Stimulated activated CD8-positive, alpha-beta memory T cell treated with anti-CD3 and anti-CD28 coated beads, Interleukin-2, amount 100 ng/mL, for 48 hours (primary cell): ENCODE measurements at places on chromosomes 13 and 19.

- no peak for DNase-seq
Observed at GRCh38 chr13:45623516-45624090, 8.1 kb upstream of the ERICH6B start.

GRCh38 chr13:75787249-75787928 lies 151.3 kb downstream of the LMO7 start:
- no peak for DNase-seq

DNA sequence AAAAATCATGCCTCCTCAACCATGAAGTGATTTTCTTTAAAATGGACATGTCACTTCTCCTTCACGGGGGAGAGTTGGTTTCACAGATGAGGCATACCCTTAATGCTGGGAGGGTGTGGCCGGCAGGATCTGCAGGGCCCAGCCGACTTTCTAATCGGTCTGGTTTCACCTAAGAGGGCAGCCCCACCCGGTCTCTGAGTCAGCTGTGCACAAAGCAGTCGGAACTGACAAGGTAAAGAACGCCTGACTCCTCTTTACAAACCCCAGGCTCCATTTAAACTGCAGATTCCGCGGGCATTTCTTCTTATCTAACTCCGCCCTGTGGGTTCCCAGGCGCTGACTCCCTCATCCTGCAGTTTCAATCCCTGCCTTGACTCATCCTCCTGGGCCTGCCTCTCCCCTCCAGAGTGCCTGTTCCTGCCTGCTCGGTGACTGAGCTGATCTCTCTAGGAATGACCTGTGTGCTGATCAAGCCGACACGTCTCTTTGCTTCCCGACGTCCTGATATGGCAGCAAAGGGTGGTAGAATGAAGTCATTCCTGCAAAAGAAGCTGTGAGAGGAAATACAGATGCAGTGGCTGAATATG lies 63.4 kb downstream of the EFNB2 start:
- DNase-seq = no peak

GRCh38 chr13:59452189-59452890 lies 711.4 kb downstream of the DIAPH3 start:
- DNase-seq = no peak

DNA sequence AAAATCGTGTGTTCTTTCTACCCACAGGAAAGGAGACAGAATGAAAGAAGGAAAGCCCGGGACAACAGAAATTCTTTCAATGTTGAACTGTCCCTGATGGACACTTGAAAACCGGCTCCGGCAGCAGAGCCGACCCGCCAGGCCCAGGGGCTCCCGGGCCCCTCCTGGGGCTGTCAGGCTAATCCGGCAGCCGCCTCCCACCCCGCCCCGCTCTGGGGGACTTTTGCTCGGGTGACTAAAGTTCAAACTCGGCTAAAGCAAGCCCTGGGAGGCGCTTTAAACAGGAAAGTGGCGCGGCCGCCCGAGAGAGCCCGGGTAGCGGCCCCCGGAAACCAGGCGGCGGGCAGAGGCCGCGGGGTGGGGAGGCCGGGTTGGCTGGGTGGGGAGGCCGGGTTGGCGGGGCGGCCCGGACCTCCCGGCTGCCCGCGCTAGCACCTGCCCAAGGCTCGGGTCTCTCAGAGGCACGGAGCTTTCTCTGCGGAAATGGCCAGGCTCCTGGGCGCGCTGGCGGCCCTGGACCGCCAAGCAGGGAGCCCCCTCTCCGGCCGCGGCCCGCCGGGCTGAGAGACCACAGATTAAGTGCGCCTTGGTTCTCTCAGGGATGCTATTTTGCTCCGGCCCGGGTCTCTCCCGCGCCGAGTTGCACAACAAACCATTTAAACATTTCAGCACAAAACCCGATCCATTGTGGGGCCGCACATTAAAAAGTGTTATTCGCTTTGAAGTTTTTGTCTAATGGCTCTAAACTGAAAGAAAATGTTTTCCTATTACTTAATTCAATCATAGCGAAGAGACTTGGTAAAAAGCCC lies 2.6 kb upstream of the GSX1 start:
- DNase-seq = no peak

GRCh38 chr19:4052114-4052992 lies 14.3 kb downstream of the ZBTB7A start:
- DNase-seq = no peak

GRCh38 chr19:17162580-17162979 lies 52.6 kb upstream of the USE1 start:
- no peak for DNase-seq

DNA sequence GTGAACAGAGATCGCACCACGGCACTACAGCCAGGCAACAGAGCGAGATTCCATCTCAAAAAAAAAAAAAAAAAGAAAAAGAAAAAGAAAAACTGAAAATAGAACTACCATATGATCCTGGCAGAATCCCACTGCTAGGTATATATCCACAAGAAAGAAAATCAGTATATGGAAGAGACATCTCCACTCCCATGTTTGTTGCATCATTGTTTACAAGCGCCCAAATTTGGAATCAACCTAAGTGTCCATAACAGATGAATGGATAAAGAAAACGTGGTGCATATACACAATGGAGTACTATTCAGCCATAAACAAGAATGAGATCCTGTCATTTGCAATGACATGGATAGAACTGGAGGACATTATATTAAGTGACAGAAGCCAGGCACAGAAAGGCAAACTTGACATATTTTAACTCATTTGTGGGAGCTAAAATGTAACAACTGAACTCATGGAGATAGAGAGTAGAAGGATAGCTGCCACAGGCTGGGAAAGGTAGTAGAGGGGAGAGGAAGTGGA lies 26.1 kb downstream of the DYRK1B start:
- DNase-seq = no peak

DNA sequence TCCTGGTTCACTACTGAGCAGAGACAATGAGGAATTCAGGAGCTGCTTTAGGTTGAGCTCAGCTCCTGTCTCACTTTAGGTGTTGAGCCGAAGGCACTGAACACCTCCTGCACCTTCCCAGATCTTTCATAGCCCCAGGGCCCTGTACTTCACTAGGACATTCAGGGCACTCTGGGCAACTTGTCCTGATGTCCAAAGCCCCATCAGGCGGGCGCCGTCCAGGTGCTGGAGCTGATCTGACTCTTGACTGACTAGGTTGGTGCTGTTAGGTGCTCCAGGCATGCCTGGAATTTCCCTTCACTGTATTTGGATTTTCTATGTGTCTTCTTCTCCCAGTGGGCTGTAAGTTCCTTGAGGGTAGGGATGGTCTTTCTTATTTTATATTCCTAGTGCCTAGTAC lies 48.4 kb upstream of the CNMD start:
- no peak for DNase-seq

GRCh38 chr19:55578761-55579747 lies 1.6 kb downstream of the ZNF579 start:
- no peak for DNase-seq

- DNase-seq = no peak
Observed at GRCh38 chr13:29746148-29746677, 104.2 kb downstream of the UBL3 start.

- no peak for DNase-seq
Observed at GRCh38 chr19:7841751-7842660, 12.0 kb downstream of the EVI5L start.

GRCh38 chr13:24250376-24251057 lies 58.9 kb upstream of the C1QTNF9 start:
- no peak for DNase-seq

DNA sequence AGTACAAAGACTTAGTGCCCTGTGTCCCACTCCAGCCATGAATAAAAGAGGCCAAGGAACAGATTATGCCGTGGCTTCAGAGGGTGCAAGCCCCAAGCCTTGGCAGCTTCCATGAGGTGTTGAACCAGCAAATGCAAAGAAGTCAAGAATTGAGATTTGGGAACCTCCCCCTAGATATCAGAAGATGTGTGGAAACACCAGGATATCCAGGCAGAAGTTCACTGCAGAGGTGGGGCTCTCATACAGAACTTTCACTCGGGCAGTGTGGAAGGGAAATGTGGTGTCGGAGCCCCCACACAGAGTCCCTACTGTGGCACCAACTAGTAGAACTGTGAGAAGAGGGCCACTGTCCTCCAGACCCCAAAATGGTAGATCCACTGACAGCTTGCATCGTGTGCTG lies 2421.4 kb downstream of the PCDH9 start:
- DNase-seq = no peak

DNA sequence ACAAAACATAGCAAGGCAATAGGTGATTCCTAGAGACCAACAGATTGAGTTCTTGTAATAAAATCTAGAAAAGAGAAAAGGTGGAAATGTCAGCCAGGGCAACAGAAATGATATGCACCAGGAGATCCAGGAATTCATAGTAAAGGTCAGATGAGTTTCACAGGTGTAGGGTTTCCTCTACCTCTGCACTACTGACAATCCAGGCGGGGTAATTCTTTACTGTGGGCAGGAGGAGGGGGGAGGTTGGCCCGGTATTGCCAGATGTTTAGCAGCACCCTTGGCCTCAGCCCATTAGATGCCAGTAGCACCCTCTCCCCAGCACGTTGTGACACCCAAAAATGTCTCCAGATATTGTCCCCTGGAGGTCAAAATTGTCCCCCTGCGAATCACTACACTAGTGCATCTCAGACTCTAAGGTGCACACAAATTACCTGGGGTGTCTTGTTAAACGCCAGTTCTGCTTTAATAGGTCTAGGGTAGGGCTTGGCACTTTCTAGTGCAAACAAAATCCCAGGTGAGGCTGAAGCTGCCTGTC lies 3.5 kb upstream of the UBAC2 start:
- no peak for DNase-seq

DNA sequence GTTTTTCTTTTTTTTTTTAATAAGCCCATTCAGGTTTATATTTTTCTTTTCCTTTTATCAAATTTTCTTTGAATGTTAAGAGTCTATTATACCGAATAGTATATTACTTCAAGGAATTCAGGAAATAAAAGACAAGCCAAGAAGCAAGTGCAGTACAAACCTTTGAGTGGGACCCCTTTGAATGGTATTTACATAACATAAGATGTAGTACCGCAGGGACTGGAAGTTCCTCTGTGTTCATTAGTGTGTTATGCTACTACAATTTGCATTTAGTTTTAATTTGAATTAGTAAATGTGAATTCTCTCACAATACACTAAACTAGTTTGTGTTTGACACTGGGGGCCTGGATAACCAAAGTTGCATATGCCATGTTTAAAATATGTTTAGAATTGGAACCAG lies 339.5 kb downstream of the DCT start:
- no peak for DNase-seq

- DNase-seq = no peak
Observed at GRCh38 chr13:30156826-30157615, 150.3 kb downstream of the KATNAL1 start.

DNA sequence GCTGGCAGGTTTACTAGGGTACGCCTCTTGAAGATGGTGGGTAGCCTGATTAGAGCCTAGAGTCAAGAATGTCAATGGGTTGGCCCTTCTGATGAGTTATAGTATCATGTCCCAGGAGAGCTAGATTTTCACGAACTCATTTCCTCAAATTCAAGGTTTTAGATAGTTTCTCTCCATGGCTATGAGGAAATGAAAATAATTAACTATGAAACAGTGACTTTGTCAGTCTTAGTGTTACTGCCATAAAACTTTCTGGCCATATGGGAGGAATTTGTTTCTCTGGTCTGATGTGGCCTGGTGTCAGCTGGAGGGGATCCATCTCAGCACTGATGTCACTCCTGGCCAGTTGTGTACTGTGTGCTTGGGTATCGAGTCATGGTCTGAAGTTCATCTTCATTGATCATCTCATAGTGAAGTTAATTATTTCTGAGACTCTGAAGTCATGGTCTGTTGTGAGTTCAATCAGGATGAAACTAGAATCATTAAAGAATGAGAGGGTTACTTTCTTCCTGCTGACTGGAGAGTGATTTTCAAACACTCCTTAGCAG lies 49.4 kb upstream of the TNFSF11 start:
- no peak for DNase-seq

GRCh38 chr19:2528675-2529101 lies 52.8 kb downstream of the GADD45B start:
- DNase-seq = no peak

- no peak for DNase-seq
Observed at GRCh38 chr13:113437408-113438010, 15.8 kb downstream of the ADPRHL1 start.

DNA sequence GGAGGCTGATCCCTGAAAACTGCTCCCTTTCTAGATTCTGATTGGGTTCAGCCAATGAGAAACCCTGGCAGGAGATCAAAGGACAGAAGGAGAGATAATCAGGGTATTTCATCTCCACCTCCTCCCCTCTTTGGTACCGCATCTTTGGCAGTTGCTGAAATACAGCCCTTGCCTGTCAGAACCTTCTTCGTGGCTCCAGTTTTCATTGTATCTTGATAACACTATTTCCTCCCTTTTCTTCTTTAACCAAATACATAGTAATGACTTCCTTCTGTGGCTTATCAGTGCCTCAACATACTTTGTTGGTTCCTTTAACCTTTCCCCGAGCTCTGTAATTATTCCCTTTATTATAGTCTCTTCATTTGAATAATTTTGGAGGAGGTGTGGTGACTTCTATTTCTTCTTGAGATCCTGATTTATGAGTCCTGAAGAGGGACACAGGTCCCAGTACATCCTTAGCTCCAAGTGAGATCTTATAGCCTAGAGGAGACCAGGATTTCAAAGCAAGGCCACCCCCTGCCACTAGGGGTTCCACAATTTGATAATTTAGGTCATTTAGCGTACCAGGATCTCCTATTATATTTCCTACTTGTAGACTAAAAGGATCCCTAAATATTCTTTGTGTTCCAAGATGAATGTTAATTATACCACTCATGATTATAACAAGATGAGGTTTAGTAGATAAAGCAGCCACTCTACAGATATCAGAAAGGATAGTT lies 98.0 kb downstream of the EDNRB start:
- DNase-seq = no peak

DNA sequence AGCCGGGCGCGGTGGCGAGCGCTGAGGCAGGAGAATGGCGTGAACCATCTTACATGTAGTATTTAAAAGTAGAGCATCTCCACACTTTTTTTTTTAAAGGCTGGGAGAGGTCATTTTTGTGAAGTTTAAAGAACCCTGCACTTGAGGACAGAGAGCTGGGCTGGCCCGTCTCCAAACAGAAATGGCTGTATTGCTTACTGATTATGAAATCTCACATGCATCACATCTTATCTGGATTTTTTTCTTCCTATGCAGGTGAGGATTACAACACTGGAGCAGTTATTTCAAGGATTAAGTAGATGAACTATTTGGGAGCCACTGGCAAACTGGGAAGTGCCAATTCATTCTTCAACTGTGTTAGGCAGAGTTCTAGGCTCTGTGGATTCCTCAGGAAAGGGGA lies 59.5 kb downstream of the TEX26 start:
- no peak for DNase-seq

DNA sequence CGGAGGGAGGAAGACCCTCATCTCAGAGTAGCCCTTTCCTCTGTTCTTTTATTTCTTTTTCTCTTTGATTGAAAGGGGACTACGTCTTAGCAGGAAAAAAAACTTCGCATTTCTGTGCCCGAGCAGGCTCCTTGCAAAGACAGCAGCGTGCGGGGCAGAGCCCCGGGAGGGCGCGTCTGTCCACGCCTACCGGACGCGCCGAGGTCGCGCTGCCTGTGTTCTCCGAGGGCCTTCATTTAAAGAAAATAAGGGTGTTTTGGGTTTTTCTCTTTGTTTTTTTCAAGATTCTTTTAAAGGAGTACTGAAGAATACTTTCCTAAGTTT lies 29.2 kb downstream of the CERS1 start:
- no peak for DNase-seq
